Femur (tissue), 1 donor: ENCODE measurements at places on chromosomes 13 and 19.

DNA sequence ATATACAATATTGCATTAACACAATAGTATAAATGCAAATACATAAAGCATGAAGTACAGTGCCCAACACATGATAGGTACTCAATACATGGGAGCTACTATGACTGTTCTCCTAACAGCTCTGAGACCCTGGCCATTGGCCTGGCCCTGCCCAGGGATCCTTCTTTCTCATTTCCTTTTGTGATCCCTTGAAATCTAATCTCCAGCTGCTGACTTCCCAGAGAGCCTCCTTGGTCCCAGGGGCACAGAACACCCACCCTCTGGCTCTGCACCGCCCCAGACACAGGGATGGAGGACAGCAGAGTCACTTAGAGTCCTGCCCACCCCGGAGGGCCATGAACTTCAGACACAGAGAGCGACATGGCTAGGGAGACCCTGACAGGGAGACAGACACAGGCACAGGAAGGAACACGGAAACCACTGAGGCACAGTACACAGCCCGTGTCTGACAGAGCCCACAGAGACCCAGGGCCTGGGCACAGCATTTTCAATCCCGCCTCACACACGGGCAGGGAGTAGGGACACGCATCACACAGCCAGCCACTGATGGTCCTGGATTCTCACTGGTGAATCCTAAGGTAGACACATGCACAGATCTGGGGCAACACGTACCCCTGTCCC lies 4.2 kb upstream of the SYCN start:
- no peak for DNase-seq

- DNase-seq = no peak
These were observed 75.9 kb upstream of the DOCK9 start for GRCh38 chr13:99053636-99054233.

- DNase-seq = peak; percentile 26
These were observed 43.6 kb downstream of the ZNF611 start for GRCh38 chr19:52691215-52691610.

GRCh38 chr13:106691861-106692260 lies 123.9 kb upstream of the ARGLU1 start:
- DNase-seq = no peak

DNA sequence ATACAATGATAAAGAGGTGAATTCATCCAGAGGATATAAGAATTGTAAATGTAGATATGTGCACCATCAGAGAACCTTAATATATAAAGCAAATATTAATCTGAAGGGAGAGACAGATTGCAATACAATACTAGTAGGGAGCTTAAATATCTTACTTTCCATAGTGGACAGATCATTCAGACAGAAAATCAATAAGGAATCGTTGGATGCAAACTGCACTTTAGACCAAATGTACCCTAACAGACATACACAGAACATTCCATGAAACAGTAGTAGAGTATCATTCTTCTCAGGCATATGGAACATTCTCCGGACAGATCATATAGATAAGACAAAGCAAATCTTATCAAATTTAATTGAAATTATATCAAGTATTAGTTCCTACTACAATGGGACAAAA lies 35.0 kb upstream of the ZNF766 start:
- DNase-seq = no peak

DNA sequence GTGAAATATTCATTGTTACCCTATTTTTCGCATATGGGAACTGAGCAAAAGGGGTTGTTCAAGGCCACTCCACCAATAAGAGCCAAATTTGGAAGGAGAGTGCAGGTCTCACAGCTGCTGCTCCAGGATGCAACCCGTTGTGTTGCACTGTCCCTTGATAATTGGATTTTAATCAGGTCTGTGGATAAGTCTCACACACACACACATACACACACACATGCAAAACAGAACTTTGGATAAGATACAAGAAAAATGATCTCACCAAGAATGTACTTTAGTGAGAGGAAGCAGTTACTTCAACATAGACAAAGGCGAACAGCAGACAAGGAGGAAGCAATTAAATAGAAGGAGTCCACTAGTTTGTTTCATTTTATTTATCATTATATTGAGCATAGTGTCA lies 127.3 kb upstream of the EDNRB start:
- DNase-seq = peak; percentile 21

GRCh38 chr13:77506874-77507273 lies 28.6 kb upstream of the SCEL start:
- no peak for DNase-seq

DNA sequence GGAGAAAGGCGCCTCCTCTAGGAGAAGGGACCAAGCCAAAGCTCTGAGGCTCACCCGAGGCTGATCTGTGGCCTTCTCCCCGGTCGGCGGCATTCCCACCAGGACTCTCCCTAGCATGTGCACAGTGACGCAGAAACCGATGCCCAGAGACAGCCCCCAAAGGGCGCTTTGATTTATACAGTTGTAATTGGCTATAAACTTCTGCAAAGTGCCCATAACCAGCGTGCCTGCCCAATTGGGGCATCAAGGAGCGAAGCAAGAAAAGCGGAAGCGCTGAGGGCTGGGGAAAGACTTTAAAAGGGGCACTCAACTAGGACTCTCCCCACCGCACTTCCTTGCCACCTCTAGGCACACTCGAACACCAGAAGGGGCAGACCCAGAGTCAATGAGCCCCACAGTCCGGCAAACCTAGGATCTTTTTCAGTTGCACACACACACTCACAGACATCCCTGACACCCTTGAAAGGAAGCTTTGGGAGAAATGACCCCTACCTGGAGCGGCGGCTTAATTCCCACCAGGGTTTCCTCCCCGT lies 1.8 kb downstream of the CDX2 start:
- DNase-seq = no peak

GRCh38 chr19:38815059-38816001 lies 2.6 kb upstream of the LGALS4 start:
- no peak for DNase-seq

DNA sequence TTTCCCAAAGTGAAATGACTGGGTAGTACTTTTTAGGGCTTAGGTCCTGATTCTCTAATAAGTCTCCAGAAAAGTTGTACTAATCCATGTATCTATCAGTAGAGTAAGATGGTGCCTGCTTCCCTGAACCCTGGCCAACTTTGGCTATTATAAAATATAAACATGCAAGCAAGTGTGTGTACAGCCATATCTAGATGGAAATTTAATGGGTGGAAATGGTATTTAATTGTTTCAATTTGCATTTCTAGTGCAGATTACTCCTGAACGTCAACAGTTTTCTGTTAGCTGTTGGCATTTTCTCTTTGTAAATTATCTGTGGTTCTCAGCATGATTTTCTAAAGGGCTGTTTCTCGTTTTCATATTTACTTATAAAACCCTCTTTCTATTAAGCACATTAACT lies 187.1 kb upstream of the RNF113B start:
- no peak for DNase-seq

- no peak for DNase-seq
These were observed 239.5 kb downstream of the DIAPH3 start for GRCh38 chr13:59924256-59924655.

GRCh38 chr19:23098286-23098685 lies 18.5 kb upstream of the ZNF730 start:
- no peak for DNase-seq
